T-helper 1 cell treated with Interleukin-12 subunit alpha and Interleukin-12 subunit beta and Interleukin-4 antibody, amounts not matched to agents 30 ng/mL and 1 ng/mL, for 36 hours (primary cell): ENCODE measurements at places on chromosomes 3 and 15. TPM values are rescaled to one million over a fixed set of nuclear protein-coding genes. Genes with fewer than 3 reads are reported as not detected.

The NOX5 gene
- total RNA-seq: 0.02 and 0.05 TPM in 2 replicates

The SH2D7 gene
- 0.07 and 0.27 TPM in 2 replicates for total RNA-seq

The BMF gene
- total RNA-seq: 9.6 and 12.4 TPM in 2 replicates

The ZNF620 gene
- total RNA-seq: 6.4 and 6.6 TPM in 2 replicates

The NR2F2 gene
- total RNA-seq: not detected in 2 replicates

The RAB6B gene
- 0.61 TPM in 2 replicates for total RNA-seq

The FANCD2OS gene
- not detected in 2 replicates for total RNA-seq

The ERC2 gene
- total RNA-seq: 0.15 TPM in 1 of 2 replicates, not detected in the other

The PLEKHO2 gene
- total RNA-seq: 33.4 and 34.7 TPM in 2 replicates

The HCLS1 gene
- total RNA-seq: 383 and 397 TPM in 2 replicates

The NMD3 gene
- total RNA-seq: 46.5 and 52.6 TPM in 2 replicates

The LRRIQ4 gene
- not detected in 2 replicates for total RNA-seq

The LTF gene
- not detected in 2 replicates for total RNA-seq

The COX5A gene
- total RNA-seq: 205 and 208 TPM in 2 replicates

The LOXL1 gene
- 1.0 and 1.7 TPM in 2 replicates for total RNA-seq

The KIF7 gene
- 0.44 and 0.71 TPM in 2 replicates for total RNA-seq

The SCN11A gene
- 0.07 and 0.12 TPM in 2 replicates for total RNA-seq

The KCNMB3 gene
- total RNA-seq: 0.88 and 1.0 TPM in 2 replicates

The SAMMSON gene
- total RNA-seq: not detected in 2 replicates
